Right atrium auricular region (tissue), 2 donors: ENCODE measurements at places on chromosomes 7 and 10. TPM values are rescaled to one million over a fixed set of nuclear protein-coding genes. Genes with fewer than 3 reads are reported as not detected.

- DNase-seq, result peak; percentile 96
These were observed 32.8 kb downstream of the IL15RA start for GRCh38 chr10:5944389-5945189.

The HOXA10 gene
- not detected for total RNA-seq

DNA sequence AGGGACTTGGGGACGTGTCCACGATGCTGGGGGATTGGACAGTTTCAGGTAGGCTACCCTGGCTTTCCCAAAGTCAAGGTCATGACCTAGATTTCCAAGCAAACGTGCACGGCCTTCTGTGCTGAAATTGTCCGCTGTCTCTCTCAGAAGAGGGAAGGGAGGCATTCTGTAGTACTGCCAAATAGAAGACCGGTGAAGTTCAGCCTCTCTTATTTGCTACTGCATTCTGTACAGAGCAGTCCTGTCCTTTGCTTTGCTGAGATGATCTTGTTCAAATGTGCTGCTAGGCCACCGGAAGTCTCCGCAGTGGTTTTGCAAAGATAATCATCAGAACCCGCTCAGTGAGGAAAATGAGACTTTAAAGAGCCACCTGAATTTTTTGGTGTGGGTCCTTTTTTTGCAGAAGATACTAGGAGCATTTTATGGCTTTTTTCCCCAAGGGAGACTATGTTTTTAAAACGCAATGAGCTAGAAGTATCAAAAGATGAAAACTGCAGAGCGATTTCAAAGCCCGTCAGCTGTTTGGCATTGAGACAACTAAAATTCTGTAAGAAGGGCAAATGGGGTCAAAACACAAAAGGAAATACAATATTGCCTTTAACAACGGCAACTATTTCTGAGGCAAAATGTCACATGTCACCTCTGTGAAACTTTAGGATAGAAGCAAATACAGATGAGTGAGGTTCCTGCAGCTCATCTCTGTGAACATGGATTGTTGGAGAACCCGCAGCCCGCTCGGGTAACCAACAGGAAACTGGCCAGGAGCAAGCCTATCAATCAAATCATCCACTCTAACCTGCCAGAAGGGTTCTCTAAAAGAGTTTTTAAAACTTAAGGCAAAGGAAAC is 1.3 kb upstream of the NMT2 start:
- DNase-seq, result no peak

DNA sequence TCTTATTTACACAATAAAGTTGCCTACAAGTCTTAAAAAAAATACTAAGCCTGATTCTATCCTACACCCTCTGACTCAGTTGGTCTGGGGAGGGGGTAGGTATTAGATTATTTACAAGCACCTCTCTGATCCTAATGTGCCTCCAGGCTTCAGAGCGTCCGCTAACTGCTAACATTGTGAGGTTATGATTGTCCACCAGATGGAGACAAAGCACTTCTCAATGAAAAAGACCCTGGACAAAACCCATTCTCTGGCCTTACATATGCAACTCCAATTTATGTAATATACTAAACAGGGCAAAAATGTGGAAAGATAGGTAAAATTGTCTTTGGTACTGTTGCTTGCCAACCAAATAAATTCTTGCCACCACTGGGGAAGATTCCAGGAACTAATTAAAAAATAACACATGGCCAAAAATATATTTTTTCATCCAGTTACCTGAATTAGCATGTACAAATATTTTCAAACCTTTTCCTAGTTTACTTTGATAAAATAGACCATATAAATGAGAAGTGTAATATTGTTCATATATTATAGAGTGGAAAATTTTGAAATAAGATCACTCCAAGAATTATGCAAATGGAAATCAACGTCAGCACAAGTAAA is 92.4 kb downstream of the KIF20B start:
- DNase-seq, result no peak

- no peak for DNase-seq
These were observed 161.0 kb downstream of the HERPUD2 start for GRCh38 chr7:35533902-35534301.

GRCh38 chr7:35032166-35032565 is 5.1 kb downstream of the DPY19L1 start:
- no peak for DNase-seq

- no peak for DNase-seq
These were observed 87.8 kb downstream of the ZRANB1 start for GRCh38 chr10:125029584-125030242.

DNA sequence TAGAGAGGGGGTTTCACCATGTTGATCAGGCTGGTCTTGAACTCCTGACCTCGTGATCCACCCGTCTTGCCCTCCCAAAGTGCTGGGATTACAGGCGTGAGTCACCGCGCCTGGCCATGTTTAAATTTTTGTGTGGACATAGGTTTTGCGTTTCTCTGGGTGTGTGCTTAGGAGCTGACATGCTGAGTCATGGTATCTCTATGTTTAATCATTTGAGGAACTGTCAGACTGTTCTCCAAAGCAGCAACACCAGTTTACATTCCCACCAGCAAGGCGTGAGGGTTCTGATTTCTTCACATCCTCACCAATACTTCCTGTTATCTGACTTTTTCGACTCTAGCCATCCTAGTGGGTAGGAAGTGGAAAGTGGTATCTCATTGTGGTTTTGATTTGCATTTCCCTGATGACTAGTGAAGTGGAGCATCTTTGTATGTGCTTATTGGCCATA is 153.7 kb downstream of the DNAJB6 start:
- peak; percentile 55 for DNase-seq

DNA sequence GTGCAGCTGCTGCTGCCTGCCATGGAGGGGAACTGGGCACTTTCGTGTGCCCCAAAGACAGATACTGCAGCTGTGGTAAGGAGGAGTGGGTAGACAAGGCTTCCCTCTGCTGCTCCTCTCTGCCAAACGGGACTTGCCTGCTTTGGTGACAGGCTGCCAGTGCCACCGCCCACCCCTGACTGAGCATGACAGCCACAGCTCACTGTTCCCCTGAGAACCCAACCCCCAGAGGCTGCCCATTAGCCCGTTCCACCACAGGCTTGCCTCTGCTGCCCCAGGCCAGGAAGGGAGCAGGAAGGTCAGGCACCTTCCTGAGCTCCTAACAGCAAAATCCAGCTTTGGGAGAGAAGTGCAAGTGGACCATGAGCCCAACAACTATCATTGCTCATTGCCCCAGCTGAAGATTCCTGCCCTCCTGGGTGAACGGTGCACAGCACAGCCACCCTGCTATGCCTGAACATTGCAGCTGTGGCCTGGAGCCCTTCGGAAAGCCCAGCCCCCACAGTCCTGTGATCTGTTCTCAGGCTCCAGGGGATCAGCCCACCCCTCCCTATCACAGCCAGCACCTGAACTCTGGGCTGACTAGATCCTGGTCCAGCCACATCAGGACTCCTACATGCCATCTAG is 58.7 kb upstream of the ANTXRL start:
- peak; percentile 56 for DNase-seq

DNA sequence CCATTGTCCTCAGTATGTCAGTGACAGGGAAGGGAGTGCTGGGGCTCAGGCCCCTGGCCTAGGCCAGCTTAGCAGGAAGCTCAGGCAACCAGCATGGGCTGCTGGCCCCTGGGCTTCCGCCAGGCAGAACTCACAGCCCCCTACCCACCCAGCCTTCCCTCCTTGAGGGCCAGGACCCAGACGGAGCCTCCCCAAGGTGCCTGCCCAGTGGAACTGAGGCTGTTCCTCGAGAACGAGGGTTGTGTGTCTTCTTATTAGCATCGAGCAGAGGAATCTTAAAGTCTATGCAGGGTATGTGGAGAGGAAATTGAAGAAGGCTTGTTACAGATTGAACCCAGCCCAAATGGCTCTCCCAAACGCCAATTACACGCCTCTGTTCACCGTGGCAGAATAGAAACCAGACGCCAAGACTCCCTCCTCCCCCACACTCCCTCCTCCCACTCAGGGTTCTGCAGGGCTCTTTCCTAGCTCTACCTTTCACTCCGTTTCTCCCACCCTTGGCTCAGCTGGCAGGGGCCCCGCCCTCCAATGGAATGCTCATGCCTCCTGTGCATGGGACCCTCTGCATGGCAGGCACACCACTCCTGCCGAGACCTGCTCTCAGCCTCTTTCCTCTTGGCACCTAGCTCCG is 134.4 kb downstream of the ZMIZ1 start:
- DNase-seq, result no peak

DNA sequence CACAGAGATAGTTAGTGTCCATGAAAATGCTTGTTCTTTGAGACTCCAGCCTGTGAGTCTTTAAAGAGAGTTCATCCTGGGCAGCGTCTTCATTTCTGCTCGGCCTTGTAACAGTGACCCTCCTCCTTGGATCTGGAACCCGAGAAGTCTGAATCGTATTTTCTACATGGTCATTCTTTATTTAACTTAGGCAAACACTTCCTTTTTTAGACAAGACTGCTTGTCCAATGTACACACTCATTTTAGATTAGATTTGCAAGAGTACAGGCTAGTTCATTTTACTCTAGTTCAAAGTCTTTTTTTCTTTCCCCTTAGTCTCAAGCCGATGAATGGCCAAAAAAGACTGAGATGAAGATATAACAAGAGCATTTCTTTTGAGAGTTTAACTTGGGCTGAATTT is 133.5 kb downstream of the CHN2 start:
- no peak for DNase-seq

DNA sequence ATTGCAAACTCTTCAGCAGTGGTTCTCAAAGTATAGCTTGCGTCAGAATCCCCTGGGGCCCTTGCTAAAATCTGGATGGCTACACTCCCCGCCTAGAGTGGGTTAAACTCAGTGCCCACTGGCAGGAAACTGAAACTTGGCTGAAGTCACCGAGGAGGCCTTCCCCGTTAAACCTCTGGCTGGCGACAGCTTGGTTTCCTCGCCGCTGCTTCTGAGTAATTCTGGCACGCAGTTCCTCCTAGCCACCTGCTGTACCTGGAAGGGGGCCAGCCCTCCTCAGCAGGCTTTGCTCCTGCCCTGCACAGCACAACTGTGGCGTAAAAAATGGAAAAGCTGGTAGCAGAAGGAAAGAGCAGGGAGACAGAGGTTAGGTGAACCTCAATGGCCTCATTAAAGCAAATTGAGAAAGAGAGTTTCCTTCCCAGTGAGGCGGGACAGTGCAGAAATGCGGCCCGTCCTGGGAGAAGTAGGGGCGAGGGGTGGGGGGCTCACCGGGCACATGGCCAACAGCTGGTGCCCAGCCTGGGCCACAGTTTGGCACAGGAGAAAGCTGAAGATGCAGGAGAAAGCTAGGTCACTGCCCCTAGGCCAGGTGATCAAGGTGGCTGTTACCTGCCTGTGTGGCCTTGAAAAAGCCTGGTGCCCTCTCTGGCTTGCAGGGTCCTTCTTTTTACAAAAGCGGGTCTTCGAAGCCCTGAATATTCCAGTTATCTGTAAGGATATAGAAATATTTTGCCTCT is 46.6 kb downstream of the ALOX5 start:
- DNase-seq, result peak; percentile 78

- DNase-seq, result no peak
These were observed 5.3 kb downstream of the CAMK2B start for GRCh38 chr7:44320141-44320540.

DNA sequence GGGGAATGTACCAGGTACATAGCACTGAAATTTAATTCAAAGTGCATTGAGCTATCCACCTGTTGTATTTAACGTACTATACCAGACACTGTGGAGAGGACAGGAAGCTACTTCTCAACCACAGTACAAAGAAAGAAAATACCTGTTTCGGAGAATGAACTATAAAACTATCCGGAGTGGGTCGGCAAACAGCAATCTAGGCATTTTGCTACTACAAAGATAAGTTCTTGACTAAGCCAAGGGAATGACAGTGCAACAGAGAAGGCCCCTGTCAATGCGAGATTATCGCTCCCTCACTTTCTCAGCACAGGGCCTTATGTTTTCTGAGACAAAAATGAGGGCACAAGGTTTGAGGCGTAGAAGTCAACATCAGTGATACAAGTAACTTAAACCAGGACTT is 27.4 kb downstream of the SFMBT2 start:
- no peak for DNase-seq

- no peak for DNase-seq
These were observed 176.2 kb downstream of the PTPRN2 start for GRCh38 chr7:158411232-158411950.

DNA sequence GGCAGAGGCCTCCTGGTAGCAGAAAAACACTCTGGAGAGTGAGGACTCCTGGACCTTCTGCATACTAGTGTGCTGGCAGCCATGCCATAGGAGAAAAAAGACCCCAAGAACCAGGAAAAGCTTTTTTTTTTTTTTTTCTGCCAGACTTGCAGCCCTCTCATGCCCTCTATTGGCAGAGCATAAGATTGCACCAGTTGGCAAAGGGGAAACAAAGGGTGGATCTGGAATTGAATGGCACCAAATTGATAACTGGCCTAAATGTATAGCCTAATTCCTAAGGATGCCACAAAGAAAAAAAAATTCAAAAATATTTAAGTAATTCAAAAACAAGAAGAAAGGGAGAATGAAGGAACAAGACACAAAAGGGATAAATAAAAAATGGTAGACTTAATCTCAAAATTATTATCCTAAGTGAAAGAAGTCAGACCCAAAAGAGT is 112.5 kb upstream of the GHITM start:
- no peak for DNase-seq

DNA sequence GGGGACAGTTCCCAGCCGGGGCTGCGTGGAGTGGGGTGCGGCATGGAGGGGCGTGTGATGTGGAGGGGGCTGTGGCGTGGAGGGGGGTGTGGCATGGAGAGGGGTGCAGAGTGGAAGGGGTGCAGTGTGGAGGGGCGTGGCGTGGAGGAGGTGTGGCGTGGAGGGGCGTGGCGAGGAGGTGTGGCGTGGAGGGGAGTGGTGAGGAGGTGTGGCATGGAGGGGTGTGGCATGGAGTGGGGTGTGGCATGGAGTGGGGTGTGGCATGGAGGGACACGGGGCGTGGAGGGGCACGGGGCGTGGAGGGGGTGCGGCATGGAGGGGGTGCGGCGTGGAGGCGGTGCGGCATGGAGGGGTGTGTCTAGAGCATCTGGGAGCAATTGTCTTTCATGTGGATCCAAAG is 33.6 kb downstream of the NKX6-2 start:
- no peak for DNase-seq

The C10orf120 gene
- total RNA-seq, result not detected

DNA sequence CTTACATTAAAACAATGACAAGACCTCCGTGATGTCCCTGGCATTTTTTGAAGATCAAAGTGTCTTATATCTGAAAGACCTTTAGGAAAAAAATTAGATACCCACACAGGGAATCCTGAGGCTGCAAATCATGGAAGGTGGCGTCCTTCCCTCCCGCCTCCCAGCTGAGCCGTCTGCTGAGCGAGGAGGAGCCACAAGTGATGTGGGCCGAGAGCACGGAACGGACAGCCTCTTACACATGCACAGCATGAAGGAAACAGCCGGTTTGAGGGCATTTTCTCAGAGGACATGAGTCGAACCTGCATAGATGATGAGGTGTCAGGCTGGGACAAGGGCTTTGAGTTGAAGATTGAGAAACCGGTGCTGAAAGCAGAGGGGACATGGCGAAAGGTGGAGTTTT is 163.3 kb downstream of the ADARB2 start:
- no peak for DNase-seq

DNA sequence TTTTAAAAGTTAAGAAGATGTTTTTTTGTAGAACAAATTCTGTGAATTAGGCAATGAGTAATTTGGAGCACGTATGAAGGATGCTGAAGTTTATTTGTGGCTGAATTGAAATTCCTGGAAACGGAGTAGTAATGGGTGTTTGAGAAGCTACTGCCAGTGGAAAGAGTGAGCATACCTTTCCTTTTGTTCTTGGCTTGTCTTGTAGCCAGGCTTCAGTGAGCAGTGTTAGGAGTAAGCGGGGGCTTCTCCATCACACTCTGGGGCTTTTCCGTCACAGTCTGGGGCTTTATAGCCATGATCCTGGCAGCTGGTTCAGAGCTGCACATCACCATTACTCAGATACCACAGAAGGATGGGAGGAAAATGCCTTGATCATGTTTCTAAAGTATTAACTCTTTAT is 32.3 kb downstream of the GARS1 start:
- no peak for DNase-seq

The ZNF479 gene
- not detected for total RNA-seq
